Activated CD4-positive, alpha-beta T cell treated with anti-CD3 and anti-CD28 coated beads, Interleukin-2, Interleukin-4, amounts not matched to agents 100 ng/mL and 50 ng/mL, durations not matched to agents 16 hours and 8 hours (primary cell): ENCODE measurements at places on chromosomes 12 and 14.

- no peak for DNase-seq
Measured at GRCh38 chr14:102695167-102695555, 82.1 kb upstream of the TRAF3 start.

- DNase-seq, result no peak
Measured at GRCh38 chr14:74275241-74275841, 27.4 kb downstream of the ABCD4 start.

GRCh38 chr12:116525418-116526001 is 33.7 kb upstream of the MAP1LC3B2 start:
- DNase-seq, result no peak

GRCh38 chr12:126588586-126589249 is 1523.5 kb downstream of the AACS start:
- peak; percentile 74 for DNase-seq

GRCh38 chr12:93245543-93245942 is 132.2 kb upstream of the NUDT4 start:
- no peak for DNase-seq

DNA sequence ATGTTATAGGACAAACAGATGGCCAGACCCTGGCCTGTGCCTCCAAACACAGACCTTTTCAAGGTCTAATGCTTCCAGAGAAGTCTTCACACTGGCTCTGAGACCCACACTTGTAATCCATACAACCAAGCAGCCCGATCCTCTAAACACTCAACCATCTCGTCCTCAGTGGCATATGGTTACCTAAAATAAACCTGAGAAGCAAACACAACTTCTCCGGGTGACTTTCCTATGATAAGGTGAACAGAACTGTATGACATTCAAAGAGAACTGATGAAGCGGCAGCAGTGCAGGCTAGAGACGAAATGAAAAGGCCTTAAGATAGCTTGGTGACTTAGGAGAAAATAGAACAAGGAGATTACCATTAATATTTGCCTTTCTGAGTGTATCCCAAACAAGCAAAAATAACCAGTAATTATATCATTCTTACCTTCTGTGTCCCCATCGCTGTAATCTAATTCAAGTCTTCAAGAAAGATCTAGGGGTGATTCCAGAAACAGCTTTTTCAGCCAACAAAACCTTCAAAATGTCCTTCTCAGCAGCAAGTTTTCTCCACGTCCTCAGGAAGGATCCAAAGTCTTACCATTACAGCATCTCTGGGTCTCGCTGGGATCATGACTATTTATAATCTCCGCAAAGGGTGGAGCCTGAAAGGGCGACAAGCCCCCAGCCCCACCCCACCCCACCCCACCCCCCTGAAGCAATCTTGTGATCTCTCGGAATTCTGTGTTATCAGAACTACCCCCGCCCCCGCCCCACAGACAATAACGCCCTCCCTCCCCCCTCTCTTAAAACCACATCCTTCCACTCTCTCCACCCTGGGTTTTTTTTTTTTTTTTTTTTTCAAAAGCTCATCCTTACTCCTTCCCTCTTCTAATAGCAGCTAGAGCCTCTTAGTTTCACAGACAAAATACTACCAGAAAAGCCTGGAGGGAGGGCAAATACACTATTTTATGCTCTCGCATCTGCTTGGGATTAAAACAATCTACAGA is at the start of gene SLC2A3:
Gene SLC2A3, minus strand, starts transcription at position 598 of the 992 bp plus-strand sequence. Its CDS starts 153 bp downstream, at position 445.
- DNase-seq, result peak; percentile 94

DNA sequence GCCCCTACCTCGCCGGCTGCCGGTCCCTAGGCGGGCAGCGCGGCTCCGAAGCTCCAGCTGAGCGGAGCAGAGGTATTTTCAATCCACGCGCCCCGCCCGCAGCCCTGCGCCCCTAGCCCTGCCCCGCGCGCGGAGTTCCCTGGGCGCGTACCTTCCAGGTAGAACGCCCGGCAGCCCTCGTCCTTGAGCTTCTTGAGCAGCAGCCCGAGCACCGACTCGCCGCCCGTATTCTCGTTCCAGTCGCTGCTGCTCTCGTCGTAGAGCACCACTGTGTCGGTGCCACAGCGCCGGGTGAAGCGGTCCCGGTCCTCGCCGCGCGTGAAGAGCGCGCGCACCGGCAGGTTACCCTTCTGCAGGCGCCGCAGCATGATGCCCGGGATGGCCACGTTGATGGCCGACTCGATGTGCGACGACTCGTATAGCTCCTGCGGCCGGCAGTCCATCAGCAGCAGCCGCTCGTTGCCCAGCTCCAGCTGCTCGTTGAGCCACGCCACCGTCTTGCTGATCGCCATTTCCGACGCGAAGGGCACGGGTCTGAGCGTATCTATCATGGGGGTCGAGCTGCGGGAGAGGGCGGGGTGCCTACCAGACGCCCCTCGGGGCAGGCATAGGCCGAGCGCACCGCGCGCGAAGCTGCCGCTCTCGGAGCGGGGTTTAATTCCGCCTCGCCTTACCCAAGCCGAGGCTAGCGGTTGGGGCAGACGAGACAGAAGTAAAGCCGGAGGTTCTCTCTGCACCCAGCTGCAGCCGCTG is 636 bp downstream of the DUSP6 start:
- no peak for DNase-seq

DNA sequence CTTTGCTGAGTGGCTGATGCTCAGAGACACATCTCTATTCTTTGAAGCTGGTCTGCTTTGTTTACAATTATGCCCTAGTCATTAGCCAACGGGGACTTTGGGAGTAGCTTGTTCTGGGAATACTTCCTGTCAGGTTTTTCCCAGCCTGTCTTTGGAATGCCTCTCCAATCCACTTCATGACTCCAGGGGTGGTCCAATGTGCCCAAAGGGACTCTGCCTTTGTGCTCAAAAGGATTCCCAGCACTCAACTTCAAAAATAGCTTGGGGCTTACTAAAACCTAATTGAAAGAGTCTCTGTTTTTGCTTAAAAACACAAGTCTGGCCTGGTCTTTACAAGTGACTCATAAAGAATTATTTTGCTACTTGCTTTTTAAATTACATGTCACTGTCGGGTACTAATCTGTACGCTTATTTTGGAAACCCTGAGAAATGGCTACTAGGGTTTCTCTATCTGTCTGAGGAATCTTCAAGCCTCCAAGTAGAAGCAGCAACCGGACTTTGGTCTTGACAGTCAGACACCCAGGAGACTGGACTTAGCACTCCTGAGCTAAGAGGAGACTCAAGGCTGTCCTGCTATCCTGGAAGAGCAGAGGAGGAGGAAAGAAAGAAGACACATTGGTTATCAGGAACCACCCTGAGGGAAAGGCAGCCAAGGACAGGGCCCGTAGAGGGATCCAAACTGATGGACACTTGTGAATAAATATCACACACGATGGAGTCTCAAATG is 20.7 kb downstream of the PHLDA1 start:
- no peak for DNase-seq

DNA sequence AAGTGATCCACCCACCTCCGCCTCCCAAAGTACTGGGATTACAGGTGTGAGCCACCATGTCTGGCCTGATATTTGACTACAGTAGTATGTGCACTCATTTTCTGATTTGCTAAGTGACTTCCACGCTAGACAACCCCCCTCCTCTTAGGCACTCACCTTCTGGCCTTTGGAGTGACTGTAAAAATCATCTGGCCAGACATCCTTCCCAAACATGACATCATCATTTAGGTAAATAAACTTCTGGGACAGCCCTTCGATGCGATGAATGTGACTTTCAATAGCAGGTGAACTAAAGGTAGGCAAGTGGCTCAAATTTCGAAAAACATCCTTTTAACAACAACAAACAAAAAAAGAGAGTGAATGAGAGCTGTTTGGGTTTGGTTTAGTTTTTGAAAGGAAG is 30.6 kb upstream of the SYCP3 start:
- DNase-seq, result no peak

GRCh38 chr12:112103758-112104503 is 4.7 kb downstream of the NAA25 start:
- no peak for DNase-seq

DNA sequence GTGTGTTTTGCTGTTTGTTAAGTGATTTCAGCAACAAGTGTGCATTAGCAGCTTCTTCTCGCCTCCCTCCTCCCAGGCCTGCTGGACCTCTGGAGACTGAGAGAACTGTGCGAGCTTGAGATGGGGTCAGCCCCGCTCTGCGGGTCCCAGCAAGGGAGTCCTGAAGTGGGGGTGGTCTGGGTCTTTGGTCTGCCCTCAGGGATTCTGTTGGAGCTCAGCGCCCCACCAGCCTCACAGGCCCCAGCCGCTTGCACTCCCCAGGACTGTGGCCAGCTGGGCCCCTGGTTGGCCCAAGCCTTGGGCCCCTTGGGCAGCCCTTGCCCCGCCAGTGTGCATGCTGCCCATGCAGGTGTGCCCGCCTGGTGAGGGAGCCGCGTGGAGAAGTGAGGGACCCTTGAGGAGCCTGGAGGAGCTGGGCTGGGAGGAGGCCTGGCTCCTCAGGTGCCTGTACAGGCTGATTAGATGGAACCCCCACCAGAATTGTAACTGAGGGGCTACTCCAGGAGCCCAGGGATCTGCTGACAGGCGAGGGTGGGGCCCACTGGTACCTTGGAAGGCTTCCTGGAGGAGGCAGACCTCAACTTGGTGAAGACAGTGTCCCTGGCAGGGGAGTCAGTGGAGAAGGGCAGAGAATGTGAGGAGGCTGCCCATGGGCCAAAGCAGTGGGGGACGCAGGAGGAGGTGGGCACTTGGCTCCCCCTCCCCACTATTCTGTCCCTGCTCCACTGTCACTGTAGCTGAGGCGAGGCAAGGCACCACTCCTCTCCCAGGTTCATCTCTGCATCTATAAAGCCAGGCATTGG is 56.7 kb downstream of the BEGAIN start:
- no peak for DNase-seq

GRCh38 chr12:15014708-15015107 is 41.9 kb downstream of the PDE6H start:
- no peak for DNase-seq

GRCh38 chr12:113609692-113610469 is 138.2 kb upstream of the LHX5 start:
- DNase-seq, result no peak

GRCh38 chr14:36767603-36768281 is 106.1 kb downstream of the PAX9 start:
- no peak for DNase-seq

DNA sequence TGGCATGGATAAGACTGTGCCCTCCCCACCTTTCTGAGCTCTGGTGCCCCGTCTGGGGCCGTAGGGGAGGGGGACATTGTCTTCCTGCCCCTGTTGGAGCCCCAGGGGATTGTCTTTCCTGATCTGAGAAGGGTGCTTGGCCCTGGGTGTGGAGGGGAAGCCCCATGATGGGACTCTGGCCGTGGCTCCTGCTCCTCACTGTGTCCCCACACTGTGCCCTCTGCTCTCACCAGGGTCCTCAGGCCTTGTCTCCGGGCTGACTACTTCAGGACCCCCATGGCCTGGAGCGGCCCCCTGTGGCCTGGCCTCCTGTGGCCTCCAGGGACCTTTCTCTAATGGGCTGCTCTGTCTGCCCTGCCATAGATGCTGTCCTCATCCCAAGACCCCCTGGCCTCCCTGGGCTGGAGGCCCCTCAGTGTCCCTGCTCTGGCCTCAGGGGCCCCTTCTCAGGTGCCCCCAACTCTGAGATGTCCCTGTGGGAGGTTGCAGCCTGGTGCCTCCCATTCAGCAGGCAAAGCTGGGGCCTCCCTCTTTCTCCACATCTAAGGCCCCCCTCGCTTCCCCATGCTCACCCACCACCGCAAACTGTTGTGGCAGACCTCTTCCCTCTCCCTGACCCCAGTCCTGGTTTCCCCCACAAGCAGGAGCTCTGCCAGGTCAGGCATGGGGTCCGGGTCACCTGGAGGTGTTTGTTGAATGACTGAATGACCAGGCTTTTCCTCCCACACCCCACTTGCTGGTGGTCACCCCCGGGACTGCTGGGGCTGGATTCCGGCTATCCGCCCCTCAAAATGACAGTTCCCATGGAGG is 4.0 kb downstream of the KIF26A start:
- no peak for DNase-seq

- no peak for DNase-seq
Measured at GRCh38 chr12:69168828-69169227, 70.5 kb upstream of the CPSF6 start.

DNA sequence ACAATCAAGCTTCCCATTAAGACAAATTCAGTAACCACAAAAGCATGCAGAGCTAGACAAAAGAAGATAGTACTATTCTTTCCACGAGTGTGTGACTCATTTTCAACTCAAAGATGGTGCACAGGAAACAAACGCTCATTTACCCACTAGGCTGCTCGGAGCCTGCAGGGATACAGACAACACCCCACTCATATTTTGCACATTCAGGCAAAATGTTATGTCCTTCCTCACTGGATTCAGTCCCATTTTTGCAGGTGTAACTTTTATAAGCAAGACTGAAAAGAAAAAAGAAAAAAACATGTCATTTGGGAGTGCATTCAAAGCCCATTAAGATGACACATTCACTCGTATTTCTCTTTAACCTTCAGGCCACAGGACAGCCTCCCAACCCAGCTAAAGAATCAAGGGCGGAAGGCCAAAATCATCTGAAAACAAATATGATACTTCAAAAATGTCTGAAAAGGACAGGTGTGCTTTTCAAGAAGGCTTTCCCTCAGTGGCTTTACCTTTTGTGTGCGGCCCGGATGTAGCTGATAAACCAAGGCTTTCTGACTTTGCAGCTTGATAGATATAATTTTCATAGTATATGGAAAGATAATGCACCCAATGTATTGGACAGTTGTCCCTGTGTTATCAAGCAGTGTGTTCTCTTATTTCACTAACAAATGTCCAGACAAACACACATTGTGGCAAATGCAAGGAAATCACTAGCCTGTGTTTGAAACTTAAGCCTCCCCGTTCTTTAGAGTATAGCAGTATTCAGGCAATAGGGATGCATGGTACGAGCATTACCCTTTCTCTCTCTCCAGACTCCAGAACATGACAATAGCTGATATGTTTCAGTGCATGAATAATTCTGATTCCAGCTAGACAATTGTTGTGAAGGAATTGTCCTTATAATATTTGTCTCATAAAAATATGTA is 147.8 kb upstream of the KRR1 start:
- DNase-seq, result peak; percentile 66

GRCh38 chr12:120249266-120249874 is 16.2 kb downstream of the PXN start:
- DNase-seq, result no peak

DNA sequence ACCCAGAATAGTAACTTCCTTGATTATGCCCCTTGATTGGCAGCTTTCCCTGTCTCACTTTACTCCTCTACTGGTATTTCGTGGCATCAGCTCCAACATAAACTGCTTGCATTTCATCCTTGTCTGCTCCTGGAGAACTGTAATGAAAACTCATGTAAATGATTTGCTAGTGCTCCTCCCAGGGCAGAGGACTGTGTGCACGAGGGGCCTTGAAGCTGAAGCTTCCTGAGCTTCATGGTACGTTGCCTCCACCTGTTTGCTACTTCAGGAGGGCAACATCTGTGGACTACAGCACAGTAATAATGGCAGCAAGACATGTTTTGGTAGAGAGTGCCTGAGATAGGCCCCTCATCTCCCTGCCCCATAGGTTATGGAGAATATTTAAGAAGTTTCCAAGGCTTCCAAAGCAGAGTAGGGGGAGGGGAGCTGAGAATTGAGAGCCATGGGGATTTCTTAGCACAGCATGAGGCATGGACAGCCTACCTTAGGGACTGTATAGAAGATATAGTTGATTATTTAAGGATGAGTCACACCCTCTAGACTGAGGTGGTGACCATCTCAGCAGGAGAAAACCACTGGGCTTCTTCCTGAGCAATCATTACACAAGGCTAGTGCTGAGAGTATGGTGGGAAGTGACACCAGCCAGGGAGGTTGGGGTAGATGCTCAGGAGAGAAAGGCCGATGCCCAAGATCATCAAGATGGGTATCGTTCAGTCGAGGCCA is 29.5 kb downstream of the CCDC198 start:
- DNase-seq, result no peak
